ENCODE measurements at places on chromosomes 7 and 10.

DNA sequence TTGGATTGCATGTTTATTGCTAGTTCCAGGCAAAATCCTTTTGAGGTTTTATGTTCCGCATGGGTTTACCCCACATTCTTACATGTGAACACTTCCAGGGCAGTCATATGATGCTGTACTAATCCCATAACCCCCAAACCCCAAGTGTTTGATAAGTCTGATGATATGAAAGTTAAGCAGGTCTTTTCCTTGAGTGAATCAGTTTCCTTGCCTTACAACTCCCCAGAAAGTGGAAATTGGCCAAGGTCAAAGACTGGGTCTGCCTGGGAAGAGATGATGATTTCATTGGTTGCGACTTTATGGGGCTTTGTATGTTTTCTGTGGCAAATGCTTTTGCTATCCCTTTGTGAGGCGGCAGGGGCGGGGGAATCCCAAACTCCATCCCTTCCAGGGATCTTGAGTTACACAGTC, 24.7 kb downstream of the AFAP1L2 start:
- DNase-seq = no peak

- no peak for DNase-seq
Measured at GRCh38 chr10:110779489-110779888, 92.2 kb upstream of the PDCD4 start.

GRCh38 chr10:10772874-10773508, 244.7 kb upstream of the CELF2 start:
- no peak for DNase-seq

DNA sequence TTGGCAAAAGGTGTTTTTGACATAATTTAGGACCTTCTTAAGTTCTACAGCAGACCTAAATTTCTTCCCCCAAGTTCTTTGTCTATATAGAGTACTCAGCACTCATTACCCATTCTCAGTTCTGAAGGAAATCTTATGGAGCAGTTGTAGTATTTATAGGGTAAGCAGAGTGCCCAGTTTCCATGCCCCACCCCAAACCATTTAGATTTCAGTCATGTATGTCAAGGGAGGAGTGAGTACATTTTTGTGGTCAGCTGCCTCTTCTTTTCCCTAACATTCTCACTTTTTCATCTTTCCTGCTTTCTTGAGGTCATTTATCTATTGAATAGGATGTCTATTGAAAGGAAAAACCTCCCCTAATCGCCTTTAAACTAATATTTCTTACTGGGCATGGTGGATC, 83.3 kb downstream of the KAT6B start:
- no peak for DNase-seq

- no peak for DNase-seq
Measured at GRCh38 chr7:153507885-153508284, 544.3 kb upstream of the DPP6 start.

GRCh38 chr10:26216585-26217395, at the start of gene GAD2:
Gene GAD2, plus strand, starts transcription at chr10:26216774. Its CDS starts 36 bp downstream, at chr10:26216810.
- DNase-seq = no peak

DNA sequence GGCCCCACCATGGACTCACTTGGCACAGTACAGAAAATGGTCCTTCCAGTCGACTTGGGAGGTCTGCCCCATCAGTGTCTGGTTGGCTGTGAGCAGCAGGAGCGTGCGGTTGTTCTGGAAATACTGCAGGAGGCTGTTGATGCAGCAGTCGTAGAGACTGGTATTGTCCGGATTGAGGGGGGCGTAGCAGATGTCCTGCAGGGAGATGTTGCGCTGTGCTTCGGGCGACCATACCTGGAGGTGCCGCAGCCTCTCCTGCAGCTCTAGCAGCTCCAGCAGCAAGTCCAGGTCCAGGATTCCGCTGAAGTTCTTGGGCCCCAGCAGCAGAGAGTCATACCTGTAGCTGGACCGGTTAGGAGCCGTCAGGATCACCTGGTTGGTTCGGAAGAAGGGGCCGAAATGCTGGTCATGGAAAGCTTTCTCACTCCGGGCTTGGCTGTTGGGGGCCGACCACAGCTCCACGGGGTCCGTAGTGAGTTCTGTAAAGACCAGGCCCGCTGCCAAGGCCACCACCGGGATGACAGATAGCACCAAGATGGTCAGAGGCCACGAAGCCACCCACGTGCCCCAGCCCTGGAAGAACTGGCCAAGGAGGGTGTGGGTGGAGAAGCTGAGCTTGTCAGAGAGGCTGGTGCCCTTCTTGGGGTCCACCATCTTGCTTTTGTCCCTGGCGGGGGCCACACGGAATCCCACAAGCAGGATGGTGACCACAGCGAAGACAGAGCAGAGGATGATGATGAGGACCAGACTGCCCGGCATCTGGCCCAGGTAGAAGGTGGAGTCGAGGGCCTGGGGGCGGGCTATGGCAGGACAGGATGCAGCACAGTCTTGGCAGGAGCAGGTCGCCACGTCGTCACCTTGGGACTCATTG, 2.1 kb downstream of the NPC1L1 start:
- DNase-seq = no peak

- DNase-seq = no peak
Measured at GRCh38 chr7:137696376-137696775, 150.4 kb downstream of the DGKI start.

- no peak for DNase-seq
Measured at GRCh38 chr7:76108540-76109233, 60.8 kb downstream of the MDH2 start.

DNA sequence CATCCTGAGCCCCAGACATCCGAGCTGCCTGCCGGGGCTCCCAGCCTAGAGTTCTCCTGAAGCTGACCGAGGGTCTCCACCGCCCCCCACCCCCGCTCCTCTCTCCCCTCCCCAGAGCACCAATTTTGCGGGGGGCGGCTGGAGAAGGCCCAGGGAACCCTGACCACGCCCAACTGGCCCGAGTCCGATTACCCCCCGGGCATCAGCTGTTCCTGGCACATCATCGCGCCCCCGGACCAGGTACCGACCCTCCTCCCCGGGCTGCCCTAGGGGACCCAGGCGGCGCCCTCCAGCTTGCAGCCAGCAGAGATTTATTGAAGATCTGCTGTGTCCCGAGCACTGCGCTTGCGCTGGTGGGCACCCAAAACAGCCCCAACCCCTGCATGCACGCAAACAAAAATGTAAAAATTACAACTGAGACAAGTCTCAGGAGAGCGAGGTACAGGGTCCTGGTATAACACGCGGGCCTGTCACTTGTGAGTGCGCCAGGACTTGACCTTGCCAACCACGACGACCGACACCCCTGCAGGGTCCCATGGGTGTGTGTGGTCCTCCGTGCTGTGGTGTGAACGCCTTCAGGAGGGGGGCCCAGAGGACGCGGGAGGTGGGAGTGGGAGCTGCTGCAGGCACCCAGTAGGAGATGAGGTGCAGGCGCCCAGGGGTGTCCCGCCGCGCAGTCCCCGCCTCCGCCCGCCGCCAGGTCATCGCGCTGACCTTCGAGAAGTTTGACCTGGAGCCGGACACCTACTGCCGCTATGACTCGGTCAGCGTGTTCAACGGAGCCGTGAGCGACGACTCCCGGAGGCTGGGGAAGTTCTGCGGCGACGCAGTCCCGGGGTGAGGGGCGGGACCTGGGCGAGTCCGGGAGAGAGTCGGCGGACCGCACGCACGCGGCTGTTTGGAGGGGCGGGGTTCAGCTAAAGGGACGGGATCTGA, 3.1 kb downstream of the PCOLCE start:
- DNase-seq = no peak

DNA sequence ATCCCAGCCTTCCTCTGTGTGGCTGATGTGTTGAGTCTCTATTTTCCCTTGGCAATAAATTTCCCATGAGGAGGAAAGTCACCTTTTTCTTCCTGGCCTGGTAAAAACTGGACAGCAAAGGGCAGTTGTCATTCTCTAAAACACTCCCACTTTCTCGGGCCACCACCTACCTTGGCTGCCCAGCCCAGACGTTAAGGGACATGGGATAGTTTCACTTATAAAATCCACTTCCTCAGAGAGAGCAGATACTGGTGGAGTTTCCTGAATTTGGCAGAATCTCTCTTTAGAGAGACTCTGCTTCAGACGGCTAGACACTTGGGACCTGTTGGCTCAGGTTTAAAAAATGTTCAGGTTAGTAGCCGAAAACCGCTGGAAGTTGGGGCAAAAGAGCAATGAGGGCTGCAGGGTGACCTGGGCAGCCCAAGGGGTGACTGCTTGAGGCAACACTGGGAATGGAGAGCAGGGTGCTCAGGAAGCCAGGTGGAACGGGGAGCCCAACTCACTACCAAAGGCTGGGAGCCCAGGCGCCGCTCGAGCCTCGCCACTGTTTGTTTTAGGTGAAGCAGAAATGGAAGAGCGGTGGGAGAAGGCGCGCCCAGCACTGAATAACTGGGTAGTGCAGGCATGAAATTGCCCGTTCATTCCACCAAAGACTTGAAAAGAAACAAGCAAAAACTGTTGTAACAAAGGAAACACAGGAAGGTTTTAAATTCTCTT, 186.1 kb downstream of the TRIL start:
- no peak for DNase-seq

- DNase-seq = no peak
Measured at GRCh38 chr7:77626586-77627308, 69.5 kb upstream of the RSBN1L start.

- no peak for DNase-seq
Measured at GRCh38 chr10:132550366-132551092, 12.9 kb downstream of the INPP5A start.

GRCh38 chr10:112979927-112980326, 29.9 kb downstream of the TCF7L2 start:
- no peak for DNase-seq

DNA sequence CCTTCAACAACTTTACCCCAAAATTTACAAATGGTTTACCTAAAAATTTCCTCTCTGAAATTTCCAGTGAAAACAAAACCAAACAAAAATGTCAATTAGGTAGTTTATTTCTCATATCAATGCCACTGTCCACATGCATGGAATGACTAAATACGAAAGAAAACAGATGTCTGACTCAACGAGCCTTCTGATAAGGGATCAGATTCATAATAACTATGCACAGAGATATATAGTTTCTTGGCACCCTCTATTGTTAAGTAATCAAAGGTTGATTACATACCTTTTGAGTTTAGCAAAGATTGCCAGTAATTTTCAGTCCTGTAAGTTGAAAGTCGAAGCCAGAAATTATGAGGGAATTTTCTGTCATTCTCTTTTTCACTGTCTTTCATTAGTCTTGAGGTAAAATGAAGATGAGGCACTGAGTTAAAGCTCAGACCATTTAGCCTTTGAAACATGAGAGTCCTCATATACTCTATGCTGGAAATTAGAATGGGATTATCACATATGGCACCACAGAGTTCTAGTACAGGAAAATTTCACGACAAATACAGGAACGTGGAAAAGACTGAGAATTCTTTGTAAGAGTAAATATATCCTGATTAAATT, 519.1 kb upstream of the ANKRD30A start:
- no peak for DNase-seq

GRCh38 chr7:137324796-137325696, 18.5 kb downstream of the PTN start:
- no peak for DNase-seq

DNA sequence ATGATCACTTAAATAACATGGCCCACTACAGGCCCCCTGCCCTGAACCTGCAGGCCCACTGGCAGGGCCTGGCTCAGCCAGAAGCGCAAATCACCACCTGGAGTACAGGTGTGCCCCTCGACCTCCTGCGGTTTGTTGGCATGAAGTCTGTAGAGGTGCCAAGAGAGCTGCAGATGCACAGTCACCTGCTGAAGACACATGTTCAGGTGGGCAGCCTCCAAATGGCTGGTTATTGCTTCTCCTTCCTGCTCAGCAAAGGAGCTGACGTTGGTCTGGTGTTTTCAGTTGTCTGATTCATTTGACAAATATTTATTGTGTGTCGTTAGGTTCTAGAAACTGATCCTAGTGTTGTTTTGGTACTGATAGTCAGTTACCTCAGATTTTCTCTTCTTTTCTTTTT, 29.0 kb downstream of the DHTKD1 start:
- no peak for DNase-seq

- DNase-seq = no peak
Measured at GRCh38 chr7:6392712-6393666, 54.8 kb downstream of the DAGLB start.

- no peak for DNase-seq
Measured at GRCh38 chr7:68269405-68269804, 1272.8 kb downstream of the TYW1 start.

- DNase-seq = no peak
Measured at GRCh38 chr10:7763929-7764328, 23.9 kb downstream of the KIN start.

GRCh38 chr7:6306471-6306870, 34.0 kb upstream of the CYTH3 start:
- DNase-seq = no peak

DNA sequence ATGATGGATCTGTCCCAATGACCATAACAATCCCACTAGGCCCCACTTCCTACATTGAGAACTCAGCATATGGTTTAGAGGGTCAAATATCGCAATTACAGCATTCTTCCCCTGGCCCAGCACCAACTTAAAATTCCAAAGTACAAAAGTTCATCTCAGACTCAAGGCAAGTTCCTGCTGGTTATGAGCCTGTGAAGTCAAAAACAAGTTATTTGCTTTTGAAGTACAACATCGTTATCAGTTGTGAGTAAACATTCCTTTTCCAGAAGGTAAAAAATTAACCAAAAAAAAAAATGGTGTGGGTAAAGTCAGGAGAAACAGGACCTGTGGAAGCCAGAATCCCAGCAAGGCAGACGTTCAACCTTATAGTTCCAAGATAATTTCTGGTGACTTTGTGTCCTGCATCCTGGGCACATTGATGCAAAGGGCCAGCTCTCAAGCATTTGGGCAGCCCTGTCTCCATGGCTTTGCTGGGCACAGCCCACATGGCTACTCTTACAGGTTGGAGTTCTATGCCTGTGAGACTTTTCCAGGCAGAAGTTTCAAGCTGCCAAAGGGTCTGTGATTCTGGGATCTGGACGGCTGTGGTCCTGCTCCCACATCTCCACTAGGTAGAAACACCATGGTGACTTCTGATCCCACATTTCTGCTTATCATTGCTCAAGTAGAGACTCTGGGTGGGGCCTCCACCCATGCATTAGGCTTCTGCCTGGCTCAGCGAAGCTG, 37.5 kb downstream of the AKR1C8 start:
- DNase-seq = no peak

GRCh38 chr10:10600004-10600403, 417.7 kb upstream of the CELF2 start:
- no peak for DNase-seq

DNA sequence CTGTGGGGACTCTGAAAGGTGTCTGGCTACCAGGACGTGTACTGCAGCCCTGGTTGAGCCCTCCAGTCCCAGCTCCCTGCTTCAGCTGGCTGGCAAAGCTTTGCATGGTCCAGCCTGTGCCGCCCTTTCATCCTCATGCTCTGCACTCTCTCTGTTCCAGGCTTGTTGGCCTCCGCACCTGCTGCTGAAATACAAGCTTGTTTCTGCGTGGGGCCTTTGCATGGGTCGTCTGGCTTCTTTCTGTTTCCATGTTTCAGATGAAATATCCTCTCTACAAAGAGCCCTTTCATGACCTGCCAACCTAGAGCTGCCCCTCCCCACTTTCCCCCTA, 45.9 kb downstream of the TSPAN15 start:
- no peak for DNase-seq

GRCh38 chr7:83429493-83429892, 219.4 kb downstream of the SEMA3E start:
- no peak for DNase-seq

- no peak for DNase-seq
Measured at GRCh38 chr10:78703593-78703992, 365.2 kb upstream of the ZMIZ1 start.

- no peak for DNase-seq
Measured at GRCh38 chr7:76396864-76397263, 12.6 kb downstream of the SSC4D start.

GRCh38 chr7:150356265-150356897, 12.2 kb upstream of the REPIN1 start:
- DNase-seq = no peak

All from stimulated activated CD8-positive, alpha-beta memory T cell treated with anti-CD3 and anti-CD28 coated beads, Interleukin-4, amount 100 ng/mL, for 1 hour (primary cell).